ELF-1 (cell line): ENCODE measurements at places on chromosomes 3 and 15.

GRCh38 chr3:188211476-188211875 is 57.5 kb downstream of the LPP start:
- no peak for DNase-seq

DNA sequence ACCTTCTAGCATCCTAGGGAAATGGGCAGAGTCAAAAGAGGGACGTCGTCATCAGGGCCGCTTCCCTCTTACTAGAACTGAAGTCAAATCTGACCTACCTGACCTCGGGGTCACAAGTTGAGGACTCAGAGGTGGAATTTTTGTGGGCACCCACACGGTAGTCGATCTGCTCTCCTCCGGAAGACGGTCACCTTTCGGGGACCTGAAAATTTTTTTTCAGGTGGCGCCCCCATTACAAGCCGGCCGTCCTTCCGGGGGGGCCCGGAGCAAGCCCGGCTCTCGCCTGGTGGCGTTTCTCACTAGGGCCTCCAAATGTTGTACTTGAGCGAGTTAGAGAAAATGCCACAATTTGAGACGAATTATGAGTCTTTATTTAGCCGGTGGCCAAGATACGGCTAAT is 157.5 kb upstream of the FRG2C start:
- no peak for DNase-seq

- DNase-seq: no peak
Observed at GRCh38 chr15:89093509-89093908, 5.3 kb downstream of the ABHD2 start.

- no peak for DNase-seq
Observed at GRCh38 chr3:139756529-139757103, 78.8 kb upstream of the NMNAT3 start.

GRCh38 chr3:108664266-108664665 is 74.7 kb downstream of the DZIP3 start:
- no peak for DNase-seq

GRCh38 chr15:29770796-29771195 is 51.5 kb downstream of the TJP1 start:
- no peak for DNase-seq

DNA sequence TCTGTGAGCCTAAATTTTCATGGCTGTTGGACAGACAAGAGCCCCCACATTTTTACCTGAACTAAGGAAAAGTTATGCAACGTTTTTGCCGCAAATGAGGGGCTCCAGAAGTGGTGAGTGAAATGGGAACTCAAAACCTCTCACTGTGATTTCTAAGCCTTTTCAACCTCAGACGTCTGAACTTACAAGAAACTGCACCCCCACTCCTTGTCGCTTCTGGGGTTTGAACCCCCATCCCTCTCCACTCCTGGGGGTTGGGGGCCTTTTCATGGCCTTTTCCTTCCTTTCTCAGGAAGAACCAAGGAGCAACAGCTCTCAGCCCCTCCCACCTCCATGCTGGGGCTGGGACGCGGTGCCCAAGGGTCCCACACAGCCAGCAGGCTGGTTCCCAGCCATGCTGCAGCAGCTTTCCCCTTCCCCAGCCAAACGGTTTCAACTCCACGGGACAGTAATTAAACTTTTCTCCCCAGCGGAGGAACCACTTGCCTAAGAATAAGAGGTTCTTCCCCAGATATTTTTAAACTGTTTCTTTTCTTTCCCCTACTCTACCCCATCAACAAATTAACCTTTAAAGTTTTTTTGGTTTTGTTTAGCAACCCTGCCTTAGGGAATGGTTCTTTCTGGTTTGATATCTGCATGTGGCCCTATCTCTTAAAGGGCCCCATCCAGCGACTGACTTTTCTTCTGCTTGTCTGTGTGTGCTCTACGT is 387.6 kb upstream of the CBLB start:
- DNase-seq: no peak

DNA sequence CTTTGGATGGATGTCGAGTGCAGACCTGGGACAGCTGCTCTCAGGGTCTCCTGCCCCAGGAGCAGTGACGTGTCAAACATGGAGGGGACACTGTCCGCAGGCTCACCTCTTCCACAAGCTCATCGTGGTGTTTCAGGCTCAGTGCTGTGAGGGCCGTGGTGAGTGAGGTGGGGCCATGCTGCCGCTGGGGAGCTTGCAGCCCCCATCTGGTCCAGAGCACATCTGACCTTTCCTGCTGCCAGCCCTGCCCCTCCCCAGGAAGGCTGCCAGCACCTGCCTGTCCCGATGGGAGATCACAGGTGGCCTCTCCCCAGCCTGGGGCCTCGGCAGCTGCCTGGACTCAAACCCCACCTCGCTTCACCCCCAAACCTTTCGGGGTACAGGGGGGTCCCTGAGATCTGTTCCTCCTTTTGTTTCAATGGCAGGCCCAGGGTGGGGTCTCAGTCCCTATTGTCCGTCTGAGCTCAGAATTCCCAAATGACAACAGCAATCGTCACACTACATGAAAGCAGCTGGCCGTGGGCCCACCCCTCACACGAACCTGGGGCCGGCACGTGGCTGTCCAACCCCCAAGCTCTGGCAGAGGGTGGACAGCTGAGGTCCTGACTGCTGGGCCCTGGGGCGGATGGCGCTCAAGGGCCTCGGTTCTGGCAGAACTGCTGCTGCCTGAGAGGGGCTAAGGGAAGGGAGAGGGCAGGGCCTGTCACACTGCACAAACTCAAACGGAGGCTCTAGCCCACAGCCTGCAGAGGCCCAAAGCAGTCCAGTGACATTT is 65.0 kb upstream of the RPL32 start:
- DNase-seq: no peak

- DNase-seq: no peak
Observed at GRCh38 chr3:156682501-156682900, 8.1 kb downstream of the TIPARP start.
